ENCODE measurements at places on chromosomes 4 and X.

DNA sequence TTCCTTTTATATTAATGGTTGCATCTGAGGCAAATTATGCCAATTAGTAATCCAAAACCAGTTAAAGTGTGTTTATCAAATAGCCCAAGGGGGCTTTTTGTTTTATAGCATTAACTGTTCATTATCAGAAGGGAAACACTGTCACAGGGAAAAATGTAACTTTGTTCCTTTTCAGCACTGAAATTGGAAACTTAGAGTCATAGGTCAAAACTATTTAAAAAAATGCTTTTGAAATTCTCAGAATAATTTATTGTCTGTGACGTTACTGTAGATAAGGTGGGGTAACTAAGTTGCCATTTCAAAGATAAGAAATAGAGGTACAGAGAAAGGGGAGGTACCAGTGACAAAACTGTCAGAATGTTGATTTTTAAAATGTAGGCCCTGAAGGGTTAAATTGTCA is 129.3 kb downstream of the AKAP4 start:
- DNase-seq = no peak

GRCh38 chrX:71913156-71913950 is 2.7 kb downstream of the NHSL2 start:
- peak; percentile 68 for DNase-seq

GRCh38 chrX:84188320-84188834 is 378 bp upstream of the RPS6KA6 start:
- peak; percentile 55 for DNase-seq

GRCh38 chr4:145276050-145276449 is 95.7 kb upstream of the OTUD4 start:
- DNase-seq = no peak

GRCh38 chr4:184513802-184514120 is 39.4 kb upstream of the IRF2 start:
- DNase-seq = no peak

DNA sequence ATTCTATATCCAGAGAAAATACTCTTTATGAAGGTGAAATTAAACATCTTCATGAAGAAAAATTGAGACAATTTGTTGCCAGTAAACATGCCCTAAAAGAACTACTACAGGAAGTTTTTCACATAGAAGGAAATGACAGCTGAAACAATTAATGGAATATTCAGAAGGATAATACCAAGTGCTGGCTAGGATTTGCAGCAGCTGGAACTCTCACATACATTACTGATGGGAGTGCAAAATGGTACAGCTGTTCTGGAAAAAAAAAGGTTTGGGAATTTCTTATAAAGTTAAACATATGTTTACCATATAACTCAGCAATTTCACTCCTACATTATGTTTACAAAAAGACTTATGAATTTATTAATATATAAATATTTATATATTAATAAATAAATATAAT is 193.2 kb upstream of the FAT4 start:
- DNase-seq = no peak
